ENCODE measurements at places on chromosomes 1 and 21. TPM values are rescaled to one million over a fixed set of nuclear protein-coding genes. Genes with fewer than 3 reads are reported as not detected.
A peak's percentile ranks its signal among the peaks of the same experiment; 100 is the strongest.

GRCh38 chr1:220770245-220770913 lies 16.3 kb upstream of the MTARC1 start:
- no peak for DNase-seq

GRCh38 chr1:93080179-93080823 lies 1.2 kb downstream of the MTF2 start:
- peak; percentile 38 for DNase-seq

GRCh38 chr1:212215910-212216309 lies 69.3 kb upstream of the PPP2R5A start:
- no peak for DNase-seq

Gene DPT
- total RNA-seq: not detected

DNA sequence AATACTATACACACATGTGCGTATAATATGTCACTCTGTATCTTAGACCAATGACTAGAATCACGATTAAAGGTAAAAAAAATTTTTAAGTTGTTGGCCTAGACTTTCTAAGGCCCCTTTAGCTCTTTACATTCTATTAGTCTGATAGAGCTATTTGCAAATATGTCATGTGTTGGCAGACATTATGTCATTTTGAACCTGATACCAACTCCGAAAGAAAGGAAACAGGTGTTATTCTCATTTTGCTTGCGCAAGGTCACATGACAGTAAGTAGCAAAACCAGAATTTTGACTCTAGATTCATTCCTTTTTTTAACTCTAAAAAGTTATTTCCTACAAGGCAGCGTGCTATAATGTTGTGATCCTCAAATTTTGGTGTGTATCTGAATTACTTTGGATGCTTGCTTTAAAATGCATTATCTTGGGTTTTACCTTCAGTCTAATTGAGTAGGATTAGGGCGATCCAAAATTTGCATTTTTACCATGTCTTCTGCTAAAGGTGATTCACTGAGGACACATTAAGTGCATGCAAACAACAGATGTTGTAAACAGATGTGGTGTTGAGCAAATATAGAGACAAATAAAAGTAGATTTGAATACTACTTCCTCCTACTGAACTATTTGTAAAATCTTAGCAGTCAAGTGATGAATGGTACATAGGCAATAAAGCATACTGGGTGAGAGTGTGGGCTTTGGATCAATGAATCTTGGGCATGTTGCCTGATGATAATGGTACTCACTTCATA lies 63.5 kb upstream of the KIAA1614 start:
- no peak for DNase-seq

Gene CAMK2N1
- 0.45 TPM for total RNA-seq

GRCh38 chr1:227396539-227397353 lies 78.5 kb upstream of the CDC42BPA start:
- DNase-seq: peak; percentile 6

DNA sequence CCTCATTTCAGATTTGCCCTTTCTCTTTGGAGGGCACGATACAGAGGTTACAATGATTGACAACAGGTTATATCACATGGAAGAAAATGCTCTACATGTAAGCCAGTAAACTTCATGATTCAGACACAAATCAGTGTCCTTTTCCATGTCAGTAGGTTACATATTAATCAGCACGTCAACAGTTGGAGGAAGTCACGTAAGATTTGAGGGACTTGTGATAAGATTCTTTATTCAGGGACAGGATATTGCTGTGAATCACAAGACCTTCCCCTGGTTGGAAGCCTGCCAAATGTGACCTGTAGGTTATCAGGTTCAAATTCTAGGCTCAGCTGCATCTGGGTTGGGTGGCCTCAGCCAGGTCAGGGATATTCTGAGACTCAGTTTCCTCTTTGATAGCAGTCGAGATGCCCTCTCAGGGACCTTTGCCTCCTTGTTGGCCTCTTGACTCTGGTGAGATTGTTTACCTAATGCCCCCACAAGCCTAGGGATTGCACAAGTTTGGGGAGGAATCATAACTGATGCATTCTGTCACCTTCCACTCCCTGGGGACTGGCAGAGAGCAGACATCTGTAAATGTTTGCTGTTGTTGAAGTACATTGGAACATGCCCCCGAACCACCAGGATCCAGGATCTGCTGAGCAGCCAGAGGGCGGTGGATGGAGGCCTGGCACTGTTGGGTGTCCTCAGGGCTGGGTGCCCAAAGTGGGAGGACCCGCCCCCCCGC lies 31.9 kb downstream of the SERINC2 start:
- no peak for DNase-seq

Gene LELP1
- total RNA-seq: not detected

Gene F13B
- not detected for total RNA-seq

GRCh38 chr1:96236156-96236739 lies 485.3 kb upstream of the PTBP2 start:
- peak; percentile 8 for DNase-seq

Gene SGIP1
- not detected for total RNA-seq

GRCh38 chr1:207309745-207310273 lies 11.7 kb upstream of the CD55 start:
- DNase-seq: no peak

Gene C1QA
- total RNA-seq: not detected

DNA sequence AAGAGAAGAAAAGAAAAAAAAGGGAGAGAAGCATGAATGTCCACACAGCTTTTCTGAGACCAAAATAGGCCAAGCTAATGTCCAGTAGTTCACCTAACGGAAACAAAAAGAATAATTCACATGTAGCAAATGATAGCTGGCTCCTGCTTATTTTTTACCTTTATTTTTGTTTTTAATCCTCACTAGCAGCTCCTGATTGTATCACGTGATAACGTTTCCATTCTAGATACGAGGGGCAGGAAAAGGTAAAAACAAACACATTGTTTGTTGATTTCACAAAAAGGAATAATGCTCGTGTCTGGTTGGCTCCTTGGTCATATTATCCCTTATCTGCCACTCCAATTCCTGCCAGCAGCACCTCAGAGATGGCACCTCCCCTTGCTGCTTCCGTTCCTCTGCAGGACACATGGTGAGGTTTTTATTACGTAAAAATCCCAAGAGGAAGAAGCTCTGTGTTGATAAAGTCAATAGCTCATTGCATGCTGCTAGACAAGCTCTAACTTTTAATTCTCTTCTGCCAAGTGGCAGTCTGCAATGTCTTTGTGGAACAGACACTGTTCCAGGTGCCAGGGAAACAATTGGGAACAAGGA lies 201.7 kb downstream of the CRB1 start:
- DNase-seq: no peak

Gene BTBD19
- 6.0 TPM for total RNA-seq

DNA sequence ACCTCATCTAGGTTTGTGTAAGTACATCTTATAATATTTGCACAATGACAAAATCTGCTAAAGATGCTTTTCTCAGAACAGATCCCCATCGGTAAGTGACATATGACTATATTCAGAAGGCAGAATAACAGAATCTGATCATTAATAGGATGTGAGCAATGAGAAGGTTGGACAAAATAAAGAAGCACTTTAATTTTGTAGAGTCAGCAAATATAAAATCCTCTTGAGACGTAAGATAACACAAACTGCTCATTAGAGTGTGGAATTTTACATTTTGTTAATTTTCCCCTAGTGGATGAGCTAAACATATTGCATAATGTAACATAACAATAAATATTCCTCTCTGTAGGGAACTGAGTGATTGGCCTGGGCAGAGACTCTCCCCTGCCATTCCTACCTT lies 658.4 kb upstream of the ZP4 start:
- no peak for DNase-seq

Gene ERICH3
- total RNA-seq: not detected

DNA sequence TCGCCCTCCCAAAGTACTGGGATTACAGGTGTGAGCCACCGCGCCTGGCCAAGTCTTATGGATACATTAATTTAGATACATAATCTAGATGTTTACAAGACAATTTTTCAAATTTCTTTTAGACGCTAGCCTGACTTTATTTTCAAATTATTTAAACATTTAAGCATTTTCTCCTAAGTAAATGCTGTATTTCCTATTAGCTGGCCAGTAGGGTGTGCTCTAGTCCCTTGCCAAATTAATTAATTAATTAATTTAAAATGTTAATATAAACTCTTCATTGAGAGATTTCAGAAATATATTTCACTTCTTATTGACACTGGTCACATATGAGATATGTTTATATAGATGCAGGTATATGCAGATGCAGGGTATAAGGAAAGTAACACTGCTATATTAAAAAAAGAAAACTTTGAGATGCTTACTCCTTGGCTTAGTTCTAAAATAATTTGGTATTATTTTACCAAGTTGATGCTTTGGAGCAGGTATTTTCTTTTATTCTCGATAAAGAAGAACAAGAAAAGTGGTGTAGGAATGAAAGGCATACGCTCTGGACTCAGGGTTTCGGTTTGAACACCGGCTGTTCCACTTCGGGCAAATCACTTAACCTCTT lies 5.2 kb upstream of the ERRFI1 start:
- peak; percentile 30 for DNase-seq

Data from activated CD4-positive, alpha-beta T cell treated with anti-CD3 and anti-CD28 coated beads, Interleukin-2, amount 10 ng/mL, durations not matched to agents 7 days and 5 days (primary cell).